ENCODE measurements at places on chromosomes 3 and 15. TPM values are rescaled to one million over a fixed set of nuclear protein-coding genes. Genes with fewer than 3 reads are reported as not detected.

OXTR gene
- total RNA-seq, result 105 TPM

RPP25 gene
- 7.6 TPM for total RNA-seq

RAB6B gene
- 3.4 TPM for total RNA-seq

CNTN6 gene
- total RNA-seq, result not detected

TRPM1 gene
- total RNA-seq, result not detected

EPHA3 gene
- 3.7 TPM for total RNA-seq

SYNPR gene
- not detected for total RNA-seq

HCN4 gene
- total RNA-seq, result not detected

BNC1 gene
- 1.6 TPM for total RNA-seq

KLHL40 gene
- total RNA-seq, result not detected

GOLGA6D gene
- total RNA-seq, result not detected

KBTBD13 gene
- total RNA-seq, result 0.15 TPM

PLA2G4E gene
- not detected for total RNA-seq

Data from breast epithelium (tissue), 4 donors.